ENCODE measurements at places on chromosomes 5 and 9. TPM values are rescaled to one million over a fixed set of nuclear protein-coding genes. Genes with fewer than 3 reads are reported as not detected.

The UQCRQ gene
- 171 TPM for polyA plus RNA-seq

The ZNF300 gene
- 2.8 TPM for polyA plus RNA-seq

The SLC25A48 gene
- not detected for polyA plus RNA-seq

The RFK gene
- polyA plus RNA-seq = 11.1 TPM

The PCDHB5 gene
- 5.8 TPM for polyA plus RNA-seq

The C1QTNF2 gene
- polyA plus RNA-seq = 0.56 TPM

The FOXD4L4 gene
- not detected for polyA plus RNA-seq

The PCDHGC5 gene
- 0.56 TPM for polyA plus RNA-seq

The ARRDC1 gene
- polyA plus RNA-seq = 37.1 TPM

The PCDHA13 gene
- 0.25 TPM for polyA plus RNA-seq

The PDE6A gene
- 0.01 TPM for polyA plus RNA-seq

The SMIM33 gene
- 0.04 TPM for polyA plus RNA-seq

The TMC1 gene
- not detected for polyA plus RNA-seq
